Stimulated activated naive CD4-positive, alpha-beta T cell (primary cell): ENCODE measurements at places on chromosomes 2 and 18.

- no peak for DNase-seq
Measured at GRCh38 chr2:107338571-107338970, 452.6 kb upstream of the ST6GAL2 start.

DNA sequence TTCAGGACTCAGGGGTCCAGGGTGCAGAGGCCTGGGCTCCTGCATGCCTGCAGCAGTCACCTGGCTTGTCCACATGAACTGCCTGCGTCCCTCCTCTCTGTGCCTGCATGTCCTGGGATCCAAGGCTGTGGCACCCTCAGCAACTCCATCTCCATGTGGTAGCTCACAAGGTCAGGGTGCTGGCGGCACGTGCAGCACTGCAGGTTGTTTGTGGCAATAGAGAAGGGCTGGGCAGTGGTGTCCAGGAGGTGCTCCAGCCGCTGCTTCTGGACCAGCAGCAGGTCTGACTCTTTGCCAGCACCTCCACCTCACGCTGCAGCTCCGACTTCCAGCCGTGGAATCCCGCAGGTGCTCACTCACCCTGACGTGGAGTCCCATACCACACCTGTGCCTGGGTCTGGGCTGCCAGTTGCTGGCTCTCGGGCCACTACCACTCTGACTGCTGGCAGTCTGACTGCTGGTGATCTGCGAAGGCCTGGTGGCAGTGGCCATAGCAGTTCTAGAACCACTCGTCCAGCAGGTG lies 28.8 kb upstream of the IMP4 start:
- no peak for DNase-seq

GRCh38 chr2:42864222-42864621 lies 71.8 kb upstream of the HAAO start:
- DNase-seq, result no peak

- DNase-seq, result no peak
Measured at GRCh38 chr2:60882971-60883753, 1.8 kb downstream of the REL start.

GRCh38 chr18:79608069-79608468 lies 71.5 kb upstream of the CTDP1 start:
- DNase-seq, result no peak

GRCh38 chr2:238100049-238100820 lies at the start of gene ESPNL:
Gene ESPNL, plus strand, starts transcription at chr2:238100340. Its CDS starts 80 bp downstream, at chr2:238100420.
- no peak for DNase-seq
